ENCODE measurements at places on chromosomes 2 and 18. TPM values are rescaled to one million over a fixed set of nuclear protein-coding genes. Genes with fewer than 3 reads are reported as not detected.

DNA sequence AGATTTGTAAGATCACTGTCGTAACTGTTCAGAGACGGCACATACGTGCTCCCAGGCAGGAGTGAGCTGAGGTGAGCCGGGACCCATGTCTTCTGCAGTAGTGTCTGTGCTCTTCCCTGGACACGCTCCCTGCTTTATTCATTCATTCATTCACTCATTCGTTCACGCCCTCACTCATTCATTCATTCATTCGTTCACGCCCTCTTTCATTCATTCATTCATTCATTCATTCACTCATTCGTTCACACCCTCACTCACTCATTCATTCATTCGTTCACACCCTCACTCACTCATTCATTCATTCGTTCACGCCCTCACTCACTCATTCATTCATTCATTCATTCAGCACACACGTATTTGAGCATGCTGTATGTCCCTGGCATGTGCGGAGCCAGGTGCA is 207.0 kb downstream of the GLI2 start:
- DNase-seq: no peak

DNA sequence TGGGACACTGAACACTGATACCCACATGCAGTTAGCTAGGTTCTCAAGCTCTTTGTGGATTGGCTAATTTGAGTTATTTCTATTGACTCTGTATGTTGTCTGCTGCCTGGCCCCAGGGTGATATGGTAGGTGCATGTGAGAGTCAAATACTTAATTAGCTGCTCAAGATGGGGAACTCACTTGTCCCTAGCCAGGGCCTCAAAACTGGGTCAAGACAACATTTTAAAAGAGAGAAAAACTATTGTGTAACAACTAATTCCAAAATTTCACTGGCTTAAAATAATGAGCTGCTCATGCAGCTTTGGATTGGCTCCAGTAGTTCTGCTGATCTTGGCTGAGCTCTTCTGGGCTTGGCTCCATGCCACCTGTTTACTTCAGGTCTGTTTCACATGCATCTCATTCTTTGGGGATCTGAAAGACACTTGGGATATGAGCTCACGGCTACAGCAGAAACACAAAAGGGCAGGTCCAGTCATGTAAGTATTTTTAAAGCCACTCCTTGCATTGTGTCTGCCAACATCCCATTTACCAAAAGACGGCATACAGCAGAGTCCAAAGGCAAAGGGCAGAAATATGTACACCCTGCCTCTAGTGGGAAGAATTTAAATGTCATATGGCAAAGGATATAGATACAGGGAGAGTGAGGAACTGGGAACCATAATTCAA is 716.8 kb downstream of the SUCLG1 start:
- no peak for DNase-seq

SAG gene
- not detected for total RNA-seq

GCA gene
- 7.3 TPM for total RNA-seq

All from cardiac septum (tissue), 1 donor.